ENCODE measurements at places on chromosomes 3 and 15.

- no peak for DNase-seq
Measured at GRCh38 chr3:196741249-196741889, 1.7 kb downstream of the PAK2 start.

- DNase-seq = no peak
Measured at GRCh38 chr3:181230258-181230657, 240.7 kb upstream of the DNAJC19 start.

DNA sequence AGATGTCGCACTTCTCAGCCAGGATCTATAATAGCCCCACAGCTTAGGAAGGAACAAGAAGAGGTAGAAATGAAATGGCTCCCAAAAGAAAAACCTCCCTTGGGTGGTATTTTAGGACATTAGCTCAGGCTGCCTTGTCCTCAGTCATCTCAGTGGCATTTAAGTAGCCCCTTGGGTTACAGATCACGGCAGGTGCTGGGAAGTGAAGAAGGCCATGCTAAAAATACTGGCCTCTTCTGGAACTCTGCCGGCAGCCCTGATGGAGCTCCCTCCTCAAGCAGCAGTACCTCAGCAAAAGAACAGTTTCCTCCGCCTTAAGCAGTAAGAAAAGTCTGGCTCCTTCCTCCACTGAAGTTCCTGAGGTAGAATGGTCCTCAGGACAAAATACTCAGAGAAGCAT lies 7.3 kb upstream of the TPM1 start:
- no peak for DNase-seq

GRCh38 chr3:35883929-35884328 lies 244.6 kb downstream of the ARPP21 start:
- no peak for DNase-seq

DNA sequence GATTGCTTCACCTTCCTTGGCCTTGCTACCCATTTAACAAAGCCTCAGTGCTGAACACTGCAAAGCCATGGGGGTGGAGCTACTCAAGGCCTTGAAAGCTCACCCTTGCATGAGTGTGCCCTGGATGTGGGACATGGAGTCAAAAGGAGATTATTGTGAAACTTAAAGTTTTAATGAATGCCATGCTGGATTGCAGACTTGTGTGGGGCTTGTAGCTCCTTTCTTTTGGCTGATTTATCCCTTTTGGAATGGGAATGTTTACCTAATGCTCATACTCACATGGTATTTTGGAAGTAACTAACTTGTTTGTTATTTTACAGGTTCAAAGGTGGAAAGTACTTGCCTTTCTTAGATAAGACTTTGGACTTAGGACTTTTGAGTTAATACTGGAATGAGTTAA lies 538.5 kb upstream of the NECTIN3 start:
- no peak for DNase-seq

GRCh38 chr3:59249004-59249403 lies 199.2 kb upstream of the CFAP20DC start:
- no peak for DNase-seq

GRCh38 chr3:165820671-165821123 lies 16.5 kb downstream of the BCHE start:
- DNase-seq = no peak

GRCh38 chr3:134325706-134326105 lies 48.5 kb downstream of the AMOTL2 start:
- no peak for DNase-seq

GRCh38 chr3:157091083-157091833 lies 68.7 kb downstream of the CCNL1 start:
- DNase-seq = no peak

DNA sequence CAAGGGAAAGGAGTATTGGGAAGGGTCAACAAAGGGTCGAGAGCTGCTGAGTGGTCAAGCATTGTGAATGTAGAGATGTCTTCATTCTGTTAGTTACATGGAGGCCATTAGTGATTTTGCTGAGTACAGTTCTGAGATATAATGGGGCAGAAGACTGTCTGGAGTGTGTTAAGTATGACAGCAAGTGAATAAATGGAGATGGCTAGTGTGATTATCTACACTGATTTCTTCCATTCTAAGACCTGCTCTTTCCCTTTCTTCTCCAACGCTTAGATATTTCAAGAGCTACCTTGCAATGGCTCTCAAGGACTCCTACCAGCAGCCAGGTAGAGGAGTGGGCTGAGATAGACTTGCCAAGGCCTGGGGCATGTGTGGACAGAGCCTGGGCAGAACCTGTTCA lies 216.5 kb downstream of the MFSD1 start:
- no peak for DNase-seq

DNA sequence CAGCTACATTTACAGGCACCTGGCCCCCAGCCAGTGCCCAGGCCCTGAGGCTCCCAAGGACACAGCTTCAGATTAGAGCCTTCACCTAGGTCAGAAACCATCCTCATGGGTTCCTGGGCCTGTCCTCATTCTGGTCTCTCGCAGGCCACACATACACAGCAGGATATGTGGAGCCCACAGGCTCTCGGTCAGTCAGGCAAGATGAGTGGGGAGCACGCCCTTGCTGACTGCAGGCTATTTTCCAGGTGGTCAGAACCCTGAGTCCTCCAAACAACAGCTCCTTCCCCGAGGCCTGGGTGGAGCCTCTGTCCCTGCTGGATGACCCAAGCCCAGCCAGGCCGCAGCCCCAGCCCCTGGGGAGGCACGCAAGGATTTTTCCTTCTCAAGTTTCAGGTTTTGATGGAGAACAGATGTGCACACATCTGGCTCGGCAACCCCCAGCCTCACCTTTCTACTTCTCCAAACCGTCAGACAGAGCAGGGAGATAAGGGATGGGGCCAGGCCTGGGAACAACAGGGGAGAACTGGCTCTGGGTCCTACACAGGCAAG lies 1.6 kb downstream of the STRA6 start:
- DNase-seq = no peak

- DNase-seq = no peak
Measured at GRCh38 chr15:59609730-59610712, 1.6 kb upstream of the GCNT3 start.

- DNase-seq = no peak
Measured at GRCh38 chr3:186374376-186374775, 12.3 kb upstream of the DGKG start.

- no peak for DNase-seq
Measured at GRCh38 chr3:132659000-132659364, 627 bp downstream of the ACAD11 start.

DNA sequence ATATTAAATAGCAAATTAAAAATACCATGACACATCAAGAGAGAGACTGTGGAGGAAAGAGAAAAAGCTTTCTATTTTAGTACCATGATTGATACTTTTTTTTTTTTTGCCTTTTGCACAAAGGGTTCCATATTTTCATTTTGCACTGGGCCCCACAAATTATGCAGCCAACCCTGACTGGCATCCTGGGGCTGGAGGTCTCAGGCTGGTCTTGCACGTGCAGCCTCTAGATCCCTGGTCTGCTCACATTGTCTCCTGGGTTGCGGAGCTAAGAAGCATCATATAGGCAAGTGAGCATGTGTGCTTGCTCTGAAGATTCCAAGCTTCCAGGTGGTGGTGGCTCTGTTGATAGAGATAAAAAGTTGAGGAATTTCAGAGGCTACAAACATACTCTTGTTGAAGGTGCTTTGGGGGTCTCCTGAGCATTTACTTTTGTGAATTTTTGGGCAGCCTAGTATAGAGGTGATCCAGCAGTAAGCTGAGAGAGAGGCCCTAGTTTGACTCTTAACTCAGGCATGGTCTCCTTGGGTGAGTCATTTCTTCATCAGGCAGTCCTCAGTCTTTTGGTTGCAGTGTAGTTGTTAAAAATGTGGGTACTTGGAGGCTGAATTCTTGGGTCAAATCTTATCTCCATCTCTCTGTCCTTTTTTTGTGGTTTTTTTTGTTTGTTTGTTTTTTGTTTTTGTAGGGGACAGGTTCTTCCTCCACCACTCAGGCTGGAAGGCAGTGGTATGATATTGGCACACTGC lies 31.3 kb downstream of the SMAD3 start:
- DNase-seq = no peak

GRCh38 chr3:168843481-168843880 lies 747.8 kb upstream of the GOLIM4 start:
- no peak for DNase-seq

GRCh38 chr15:49044766-49045606 lies 1.3 kb downstream of the SECISBP2L start:
- no peak for DNase-seq

GRCh38 chr3:4845882-4846281 lies 133.4 kb upstream of the BHLHE40 start:
- no peak for DNase-seq

DNA sequence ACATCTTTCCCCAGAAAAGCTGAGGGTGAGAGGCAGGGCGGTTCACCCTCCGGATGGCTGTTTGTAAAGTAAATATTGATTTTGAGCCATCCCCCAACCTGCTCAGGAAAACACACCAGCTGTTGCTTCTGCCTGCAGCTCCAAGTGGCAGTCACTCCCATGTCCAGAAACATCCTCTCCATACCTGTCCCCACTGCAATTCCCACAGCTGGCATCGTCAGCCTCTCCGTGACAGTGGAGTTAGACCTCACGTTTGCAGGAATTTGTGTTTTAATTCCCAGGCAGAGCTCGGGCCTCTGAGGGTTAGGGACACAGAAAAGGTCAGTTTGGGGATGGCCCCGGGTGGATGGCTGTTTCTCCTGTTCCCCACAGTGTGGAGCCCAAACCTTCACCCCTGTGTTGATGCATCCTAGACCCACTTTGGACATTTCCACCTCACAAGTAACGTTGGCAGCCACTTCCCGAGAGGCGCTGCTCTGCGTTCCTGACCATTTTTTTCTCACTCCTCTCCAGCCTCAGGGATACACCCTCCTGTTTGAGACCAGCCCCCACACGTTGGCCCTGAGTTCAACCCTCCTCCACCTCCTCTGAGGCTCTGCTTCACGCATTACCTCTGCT lies 11.8 kb upstream of the FAM174B start:
- DNase-seq = no peak

GRCh38 chr15:39919411-39919747 lies 687 bp downstream of the GPR176 start:
- DNase-seq = no peak

GRCh38 chr3:12307136-12307535 lies 18.3 kb downstream of the PPARG start:
- DNase-seq = no peak

DNA sequence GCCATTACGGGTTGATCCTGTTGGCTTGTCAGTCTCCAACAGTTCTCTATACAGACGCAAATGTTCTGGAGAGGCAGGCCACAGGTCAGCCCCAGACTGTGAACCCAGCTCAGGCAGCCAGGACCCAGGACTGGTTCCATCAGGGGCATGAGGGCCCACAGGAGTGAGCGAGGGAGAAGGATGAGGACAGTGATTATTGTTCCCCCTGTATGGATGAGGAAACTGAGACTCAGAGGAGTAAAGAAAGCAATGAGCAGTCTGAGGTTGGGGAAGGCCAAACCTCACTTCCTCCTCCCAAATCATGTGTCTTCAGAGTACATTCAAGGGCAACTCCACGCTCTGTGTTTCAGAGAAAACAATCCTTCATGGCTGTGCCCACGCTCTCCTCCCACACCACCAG lies 121.9 kb downstream of the RPLP1 start:
- DNase-seq = no peak

DNA sequence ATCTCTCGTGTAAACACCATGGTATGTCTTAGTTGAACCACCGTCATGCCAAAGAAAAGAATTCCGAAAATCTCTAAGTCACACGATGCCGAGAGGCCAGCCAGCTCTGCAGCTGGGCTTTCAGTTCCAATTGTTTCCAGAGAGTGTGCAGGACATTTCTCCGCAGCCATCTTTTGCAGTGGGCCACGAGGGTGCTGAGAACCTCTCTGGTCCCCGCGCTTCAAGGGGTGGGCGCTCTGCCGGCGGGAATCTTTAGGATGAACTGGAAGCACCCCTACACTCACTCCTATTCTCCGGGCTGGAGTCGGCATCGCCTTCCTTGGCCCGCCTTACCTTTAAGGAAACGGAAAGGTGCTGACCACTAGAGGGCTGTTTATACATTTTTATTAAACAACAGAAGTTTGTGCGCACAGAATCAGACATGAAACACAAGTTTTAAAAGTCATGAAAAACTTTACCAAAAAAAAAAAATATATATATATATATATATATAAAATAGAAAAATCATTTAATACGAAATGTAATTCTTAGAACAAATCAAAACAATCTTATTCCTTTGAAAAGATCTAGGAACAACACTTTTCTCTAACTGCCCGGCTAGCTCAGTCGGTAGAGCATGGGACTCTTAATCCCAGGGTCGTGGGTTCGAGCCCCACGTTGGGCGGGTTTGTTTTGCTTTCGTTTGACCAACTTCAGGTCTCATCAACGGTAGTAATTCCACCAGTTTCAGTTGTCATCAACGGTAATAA lies 12.5 kb upstream of the MORF4L1 start:
- peak; percentile 62 for DNase-seq

- peak; percentile 39 for DNase-seq
Measured at GRCh38 chr3:5058471-5058951, 63.6 kb upstream of the ARL8B start.

DNA sequence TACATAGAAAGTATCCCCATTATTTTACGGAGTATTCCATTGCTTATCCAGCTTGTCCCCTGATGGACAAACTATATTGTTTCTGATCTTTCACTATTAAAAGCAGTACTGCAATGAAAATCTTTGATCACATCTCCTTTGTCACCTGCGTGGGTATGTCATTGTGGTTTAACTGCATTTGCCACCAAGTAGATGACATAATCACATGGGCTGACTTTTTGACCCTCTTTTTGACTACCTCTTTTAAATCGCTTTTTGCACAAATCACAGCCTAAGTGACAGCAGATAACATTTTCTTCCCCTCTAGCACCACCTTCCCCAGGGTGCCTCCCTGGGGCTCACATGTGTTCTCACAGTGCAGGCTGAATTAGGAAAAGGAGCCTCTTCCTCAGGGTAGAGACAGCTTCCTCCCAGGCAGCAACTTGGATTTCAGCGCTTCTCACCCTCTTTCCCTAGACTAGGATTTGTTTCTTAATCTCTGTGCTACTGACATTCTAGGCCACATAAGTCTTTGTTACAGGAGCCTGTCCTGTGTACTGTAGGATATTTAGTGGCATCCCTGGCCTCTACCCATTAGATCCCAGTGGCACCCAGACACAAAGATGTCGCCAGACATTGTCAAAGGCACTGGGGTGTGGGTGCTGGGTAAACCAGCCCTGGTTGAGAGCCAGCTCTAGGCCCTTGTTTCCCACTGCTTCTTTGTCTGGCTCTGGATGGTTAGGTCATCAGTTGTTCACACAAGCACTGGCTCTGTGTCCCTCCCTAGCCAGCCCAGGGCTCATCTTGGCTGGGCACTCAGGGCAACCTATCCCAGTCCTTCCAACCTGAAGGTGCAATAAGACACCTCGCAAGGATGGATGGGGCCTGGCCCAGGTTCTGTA lies 1.3 kb upstream of the RBP1 start:
- no peak for DNase-seq

GRCh38 chr15:71752604-71753289 lies 57.6 kb upstream of the NR2E3 start:
- peak; percentile 96 for DNase-seq

GRCh38 chr3:182412066-182412465 lies 381.2 kb upstream of the ATP11B start:
- DNase-seq = no peak

DNA sequence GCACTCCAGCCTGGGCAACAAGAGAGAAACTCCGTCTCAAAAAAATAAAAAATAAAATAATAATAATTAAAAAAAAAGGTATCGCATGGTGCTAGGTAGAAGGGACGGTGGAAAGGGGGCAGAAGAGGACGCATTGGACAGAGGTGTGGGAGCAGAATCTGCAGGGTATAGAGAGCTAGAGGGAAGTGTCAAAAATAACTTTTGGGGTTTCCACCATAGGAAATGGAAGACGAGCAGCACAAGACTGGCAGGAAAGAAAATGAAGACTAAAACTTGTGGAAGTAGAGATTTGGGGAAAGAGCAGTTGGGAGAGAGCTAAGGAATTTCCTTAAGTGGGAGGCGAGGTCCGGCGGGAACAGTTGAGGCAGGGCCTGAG lies 585 bp upstream of the MKRN2 start:
- no peak for DNase-seq

GRCh38 chr3:41863024-41863423 lies 98.9 kb downstream of the ULK4 start:
- no peak for DNase-seq
